ENCODE measurements at places on chromosomes 11 and 22.

- no peak for DNase-seq
Observed at GRCh38 chr11:66676282-66676919, 1.3 kb downstream of the RBM4B start.

- DNase-seq, result no peak
Observed at GRCh38 chr11:117506971-117507370, 179.3 kb downstream of the CEP164 start.

DNA sequence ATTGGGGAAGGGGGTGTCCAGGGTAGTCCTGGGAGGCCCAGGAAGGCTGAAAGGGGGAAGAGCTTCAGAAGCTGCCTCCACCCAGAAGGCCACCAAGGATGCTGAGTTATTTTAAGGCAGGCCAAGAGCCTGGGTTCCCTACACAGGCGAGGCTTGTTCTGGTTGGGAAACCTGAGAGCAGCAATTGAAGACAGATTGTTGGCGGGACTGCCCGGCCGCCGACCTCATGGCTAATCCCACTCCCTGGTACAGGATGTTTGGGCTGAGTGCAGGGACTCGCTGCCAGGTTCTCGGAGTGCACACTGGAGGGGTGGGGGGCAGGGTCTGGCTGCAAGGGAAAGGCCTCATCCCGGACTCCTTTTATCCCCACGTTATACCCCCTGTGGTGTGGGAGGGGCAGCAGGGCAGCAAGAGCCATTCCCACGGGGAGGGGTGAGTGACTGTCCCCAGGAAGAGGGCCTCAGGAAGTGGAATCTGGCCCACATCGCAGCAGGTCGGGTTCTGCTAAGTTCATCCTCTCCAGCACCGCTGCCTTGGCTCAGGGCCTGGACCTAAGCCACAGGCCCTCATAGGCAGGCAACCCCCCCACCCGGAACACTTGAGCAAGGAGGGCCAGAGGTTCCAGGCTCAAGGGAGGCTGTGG lies 43.6 kb upstream of the PRR5 start:
- DNase-seq, result no peak

DNA sequence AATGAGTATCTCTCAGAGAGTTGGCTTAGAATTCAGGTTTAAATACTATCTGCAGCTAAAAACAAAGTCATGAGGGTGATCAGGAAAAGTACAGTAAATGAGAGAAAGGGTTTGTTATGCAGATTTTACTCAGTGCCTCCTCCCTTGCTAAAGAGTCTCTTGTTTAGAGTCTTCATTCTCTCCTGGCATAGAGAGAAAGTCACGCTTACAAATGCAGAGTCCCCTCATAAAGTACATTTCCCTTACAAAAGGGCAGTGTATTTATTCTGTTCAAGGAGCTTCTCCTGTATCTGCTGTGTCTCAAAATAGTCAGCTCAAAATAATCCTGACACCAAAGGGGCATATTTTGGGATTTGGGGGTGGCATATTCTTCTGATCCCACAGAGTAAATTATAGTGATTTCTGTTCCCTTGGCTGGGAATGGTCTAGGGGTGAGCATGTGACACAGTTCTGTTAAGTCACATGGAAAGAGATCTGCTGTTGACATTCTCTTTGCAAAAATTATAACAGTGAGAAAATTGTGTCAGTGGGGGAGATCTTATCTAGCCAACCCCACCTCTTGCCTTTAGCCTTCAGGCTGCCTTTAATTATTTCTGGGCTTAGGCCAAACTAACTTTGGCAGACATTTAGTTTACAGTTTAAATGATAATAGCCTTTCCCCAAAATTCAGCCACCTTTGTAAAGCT lies 102.9 kb downstream of the MTNR1B start:
- no peak for DNase-seq

- no peak for DNase-seq
Observed at GRCh38 chr11:503179-503981, 3.7 kb downstream of the RNH1 start.

GRCh38 chr22:32325416-32325801 lies 32.3 kb upstream of the RFPL3 start:
- DNase-seq, result no peak

DNA sequence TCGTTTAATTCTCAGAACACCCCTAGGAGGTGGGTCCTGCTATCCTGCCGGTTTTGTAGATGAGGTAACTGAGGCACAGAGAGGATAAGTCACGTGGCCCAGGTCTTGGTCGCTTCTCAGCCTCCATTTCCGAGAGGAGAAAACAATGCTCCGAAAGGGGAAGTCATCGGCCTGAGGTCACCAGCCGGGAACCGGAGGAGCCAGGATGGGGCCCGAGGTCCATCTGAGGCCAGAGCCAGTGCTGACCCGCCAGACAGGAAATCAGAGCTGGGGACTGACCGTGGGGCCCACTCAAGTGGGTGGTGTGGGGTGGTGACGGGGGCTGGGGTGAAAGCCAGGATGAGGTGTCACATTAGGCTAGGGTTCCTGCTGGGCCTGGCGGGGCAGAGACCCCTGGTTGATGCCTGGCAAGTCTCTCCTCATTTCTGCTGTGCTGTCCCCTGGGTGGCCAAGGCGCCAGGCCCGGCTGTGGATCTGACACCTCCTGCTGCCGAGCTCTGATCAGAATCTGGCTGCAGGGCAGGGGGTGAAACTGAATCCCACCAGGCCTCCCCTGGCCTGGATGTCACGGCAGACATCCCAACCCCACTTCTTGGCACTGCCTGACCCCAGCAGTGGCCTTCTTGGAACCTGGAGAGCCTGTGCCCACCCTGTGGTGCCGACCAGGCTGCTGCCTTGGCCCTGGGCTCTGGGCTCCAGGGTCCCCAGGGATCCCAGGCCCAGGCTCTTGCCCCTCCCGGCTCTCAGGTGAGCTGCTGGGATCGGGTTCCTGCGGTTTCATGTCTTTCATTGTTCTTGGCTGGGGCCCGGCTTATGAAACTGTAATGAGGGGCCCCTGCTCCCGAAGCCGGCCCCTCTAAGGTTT lies 12.0 kb downstream of the TRIOBP start:
- no peak for DNase-seq

DNA sequence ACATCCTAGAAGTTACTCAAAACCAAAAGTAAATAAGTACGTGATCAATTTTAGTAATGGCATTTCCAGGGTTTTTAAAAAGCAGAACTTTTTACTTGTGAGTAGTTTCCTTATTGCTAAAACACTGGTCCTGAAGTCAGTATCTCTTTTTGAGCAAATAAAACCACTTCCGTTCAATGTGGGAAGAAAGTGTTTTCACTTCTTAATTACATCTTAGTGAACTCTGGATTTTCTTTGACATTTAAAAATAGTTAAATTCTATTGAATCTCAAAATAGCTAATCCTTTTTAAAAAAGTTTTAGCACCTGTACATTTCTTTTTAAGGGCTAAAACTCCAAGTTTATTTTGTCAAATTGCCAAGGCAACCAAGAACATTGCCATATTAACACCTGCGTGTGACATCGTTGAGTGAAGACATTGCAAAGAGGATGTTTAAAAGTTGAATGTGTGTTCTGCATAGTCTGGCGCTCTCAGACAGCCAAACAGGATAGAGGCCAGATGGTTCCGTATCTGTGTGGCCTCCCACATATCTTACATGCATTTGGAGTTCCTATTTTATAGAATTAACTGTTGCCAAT lies 17.2 kb upstream of the OR5B21 start:
- peak; percentile 8 for DNase-seq

- no peak for DNase-seq
Observed at GRCh38 chr11:44138286-44138685, 42.8 kb downstream of the EXT2 start.

DNA sequence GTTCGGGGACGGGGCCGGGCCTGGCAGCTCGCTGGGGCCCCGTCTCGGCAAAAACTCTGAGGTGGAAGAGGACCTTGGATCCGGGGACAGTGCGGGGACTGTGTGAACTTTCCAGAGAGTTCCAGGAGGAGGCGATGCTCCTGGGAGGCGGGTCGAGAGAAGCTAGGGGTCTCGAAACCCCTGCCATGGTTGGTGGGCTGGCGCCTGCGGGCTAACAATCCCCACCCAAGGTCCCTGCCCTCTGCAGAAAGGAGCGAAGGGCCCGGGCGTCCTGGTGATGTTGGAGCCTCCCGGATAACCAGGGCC lies 4.7 kb upstream of the GRK2 start:
- DNase-seq, result no peak

DNA sequence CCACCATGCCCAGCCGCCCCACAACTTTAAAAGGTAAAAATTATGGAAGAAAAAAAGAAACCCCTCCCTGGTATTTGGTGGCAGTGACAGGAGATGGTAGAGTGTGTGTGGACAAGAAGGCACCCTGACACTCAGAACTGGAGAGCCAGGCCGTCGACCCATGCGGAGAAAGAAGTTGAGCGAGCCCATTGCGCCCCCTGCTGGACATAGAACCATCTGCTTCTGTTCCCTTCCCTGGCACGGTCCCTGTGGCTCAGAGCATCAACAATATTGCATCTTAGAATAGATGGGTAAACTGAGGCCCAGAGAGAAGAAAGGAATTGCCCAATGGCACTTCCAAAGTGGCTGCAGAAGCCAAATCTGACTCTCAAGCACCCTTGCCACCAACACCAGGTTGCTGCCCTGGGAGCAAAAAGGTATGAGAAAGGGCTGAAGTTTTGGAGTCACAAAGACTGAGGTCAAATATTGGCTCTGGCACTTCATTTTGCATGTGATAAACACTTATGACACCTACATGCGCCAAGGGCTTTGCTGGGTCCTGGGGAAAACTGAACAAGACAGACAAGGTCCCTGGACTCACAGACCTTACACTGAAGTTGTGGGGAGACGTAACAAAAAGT lies 8.6 kb downstream of the MRPL11 start:
- DNase-seq, result peak; percentile 78

- DNase-seq, result no peak
Observed at GRCh38 chr11:106288057-106288456, 210.6 kb downstream of the AASDHPPT start.

DNA sequence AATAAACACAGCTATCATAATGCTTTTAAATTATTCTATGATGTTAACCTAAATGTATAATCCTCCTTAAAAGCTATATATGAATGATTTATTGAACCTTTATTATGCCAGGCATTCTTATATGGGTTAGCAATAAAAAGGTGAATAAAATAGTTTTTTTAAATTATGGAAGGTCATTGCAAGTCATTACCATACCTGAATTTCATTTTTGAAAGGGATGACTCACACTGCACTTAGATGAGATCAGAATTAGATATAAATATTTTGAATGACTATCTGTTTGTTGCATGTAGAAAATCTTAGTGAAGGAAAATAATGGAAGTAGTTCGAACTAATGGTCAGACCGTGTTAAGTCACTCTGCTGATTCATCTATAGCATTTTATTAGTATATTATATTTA lies 822.3 kb downstream of the LUZP2 start:
- no peak for DNase-seq

- DNase-seq, result no peak
Observed at GRCh38 chr11:79514290-79514689, 73.5 kb upstream of the TENM4 start.

DNA sequence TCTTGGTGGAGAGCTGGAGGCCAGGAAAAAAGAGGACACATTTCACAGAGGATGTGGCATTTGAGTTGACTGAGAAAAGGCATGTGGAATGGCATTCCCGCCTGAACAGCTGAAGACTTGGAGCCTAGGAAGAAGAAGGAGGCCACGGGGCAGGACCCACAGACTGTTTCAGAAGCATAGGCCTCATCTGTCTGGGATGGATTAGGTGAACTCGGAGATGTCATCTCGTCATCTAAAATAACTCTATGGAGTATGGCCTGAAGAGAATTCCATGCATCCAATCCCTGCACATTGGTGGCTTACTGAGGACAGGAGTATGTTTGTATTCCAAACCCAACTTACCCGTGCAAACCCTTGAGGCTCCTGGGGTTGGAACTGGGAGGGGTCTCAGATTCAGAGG lies 16.4 kb downstream of the SPATA19 start:
- no peak for DNase-seq

DNA sequence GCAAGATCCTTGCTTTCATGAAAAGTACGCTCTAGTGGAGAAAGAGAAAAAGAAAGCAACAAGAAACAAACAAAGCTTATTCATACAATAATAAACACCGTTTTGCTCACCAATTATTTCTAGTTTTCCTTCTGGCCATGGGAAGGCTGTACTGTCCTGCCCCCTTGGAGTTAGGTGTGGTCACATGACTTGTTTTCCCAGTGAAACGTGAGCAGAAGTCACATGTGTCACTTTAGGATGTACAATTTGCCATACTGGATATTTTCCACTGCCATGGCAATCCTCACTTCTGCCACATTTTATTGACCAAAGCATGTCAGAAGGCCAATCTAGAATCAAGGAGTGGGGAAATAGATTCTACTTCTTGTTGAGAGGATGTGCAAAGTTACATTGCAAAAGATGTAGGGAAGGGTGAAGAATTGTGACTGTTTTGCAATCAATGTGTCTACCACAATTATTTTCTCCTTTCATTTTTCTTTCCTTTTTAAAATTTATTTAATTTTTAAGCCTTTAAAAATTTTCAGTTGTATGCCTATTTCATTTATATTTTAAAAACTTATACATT lies 24.3 kb upstream of the TRAF6 start:
- no peak for DNase-seq

DNA sequence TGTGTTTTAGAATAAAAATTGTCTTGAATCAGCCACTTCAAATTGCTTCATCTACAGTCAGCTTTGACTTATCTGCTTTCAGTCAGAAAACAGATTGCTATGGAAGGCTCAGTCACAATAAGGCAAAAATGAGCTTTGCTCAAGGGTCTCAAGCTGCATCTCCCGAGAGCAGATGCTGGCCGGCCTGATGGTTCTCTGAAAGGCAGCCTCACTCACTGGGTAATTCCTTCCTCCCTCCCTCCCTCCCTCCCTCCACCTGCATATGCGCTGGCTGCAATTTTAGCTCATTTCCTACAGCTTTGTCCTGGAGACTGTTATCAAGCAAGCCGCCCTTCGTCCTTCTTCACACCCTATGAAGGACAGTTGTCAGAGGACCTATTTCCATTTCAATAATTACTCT lies 1.6 kb upstream of the IZUMO1R start:
- DNase-seq, result no peak

- DNase-seq, result no peak
Observed at GRCh38 chr11:78363024-78363619, 54.5 kb downstream of the GAB2 start.

- DNase-seq, result no peak
Observed at GRCh38 chr11:76638270-76639197, 32.0 kb downstream of the LRRC32 start.

DNA sequence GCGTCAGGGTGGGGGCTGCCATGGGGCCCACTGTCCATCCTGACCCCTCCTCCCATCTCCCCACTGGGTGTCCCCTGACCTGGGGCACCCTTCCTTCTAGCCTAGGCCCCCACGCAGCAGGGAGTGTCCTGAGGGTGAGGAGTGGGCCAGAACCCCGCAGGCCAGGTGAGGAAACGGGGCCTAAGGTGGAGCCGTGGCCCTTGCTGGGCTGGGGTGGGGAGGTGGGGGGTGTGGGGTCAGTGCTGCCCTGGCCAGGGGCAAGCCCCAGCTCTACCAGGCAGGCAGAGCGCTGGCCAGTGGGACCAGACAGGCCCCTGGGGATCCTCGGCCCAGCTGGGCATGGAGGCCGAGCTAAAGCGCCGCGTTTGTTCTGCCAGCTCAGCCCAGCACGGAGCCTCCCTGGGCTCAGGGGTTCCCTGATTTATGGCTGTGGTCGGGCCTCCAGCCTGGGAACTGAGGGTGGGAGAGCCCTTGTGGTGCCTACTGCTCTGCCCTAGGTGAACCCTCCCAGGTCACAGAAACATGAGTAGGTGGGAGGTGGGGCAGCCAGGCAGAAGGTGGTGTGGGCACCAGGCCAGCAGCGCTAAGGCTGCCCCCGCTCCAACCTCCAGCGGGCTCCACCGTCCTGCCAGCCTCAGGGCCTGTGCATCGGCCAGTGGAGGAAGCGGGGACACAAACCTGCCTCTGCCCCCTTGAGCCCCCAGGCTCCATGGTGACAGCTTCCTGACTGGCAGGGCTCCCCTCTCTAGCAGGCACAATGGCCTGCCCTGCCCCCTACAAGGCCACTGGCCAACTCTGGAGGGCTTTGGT lies 22.4 kb downstream of the TRMU start:
- DNase-seq, result no peak

GRCh38 chr11:110857892-110858546 lies 145.8 kb upstream of the ARHGAP20 start:
- no peak for DNase-seq
